Stimulated activated CD4-positive, alpha-beta T cell treated with anti-CD3 and anti-CD28 coated beads, Interleukin-2, amount 100 ng/mL, for 24 hours (primary cell): ENCODE measurements at places on chromosomes 5 and 9.

GRCh38 chr9:99807956-99808355 lies 13.7 kb upstream of the NR4A3 start:
- DNase-seq, result no peak

GRCh38 chr9:124743686-124744348 lies 27.3 kb downstream of the NR6A1 start:
- DNase-seq, result no peak

DNA sequence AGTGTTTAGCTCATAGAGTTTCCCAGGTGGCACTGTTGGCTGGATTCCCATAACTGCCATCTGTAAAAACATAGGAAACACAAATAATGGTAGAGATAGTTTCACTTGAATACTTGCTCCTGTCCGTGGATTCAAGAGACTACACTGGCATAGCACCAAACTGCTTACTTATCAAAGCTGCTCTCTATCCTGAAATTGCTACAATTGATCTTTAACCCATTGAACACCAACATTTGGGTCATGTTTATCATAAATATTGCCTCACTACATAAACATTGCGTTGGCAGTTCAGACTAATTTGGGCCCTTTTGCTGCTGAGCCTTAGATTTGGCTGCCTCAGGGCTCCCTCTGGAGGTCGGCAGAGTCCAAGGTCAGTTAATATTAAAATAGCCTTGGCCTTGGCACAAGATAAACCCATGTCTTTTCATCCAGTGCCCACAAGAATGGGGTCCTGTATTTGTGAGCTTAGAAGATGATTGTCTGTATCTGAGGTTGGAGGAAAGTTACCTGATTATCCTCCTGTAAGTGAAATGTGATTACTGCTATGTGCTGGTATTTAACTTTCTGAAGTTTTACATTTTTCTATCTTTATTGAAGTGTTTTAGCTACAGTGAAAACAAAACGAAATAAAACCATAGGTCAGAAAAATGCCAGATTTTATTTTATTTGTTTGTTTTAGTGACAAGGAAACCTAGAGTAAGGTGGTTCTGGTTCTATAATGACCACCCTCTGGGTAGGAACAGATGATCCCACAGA lies 4.0 kb upstream of the RANBP3L start:
- peak; percentile 10 for DNase-seq

DNA sequence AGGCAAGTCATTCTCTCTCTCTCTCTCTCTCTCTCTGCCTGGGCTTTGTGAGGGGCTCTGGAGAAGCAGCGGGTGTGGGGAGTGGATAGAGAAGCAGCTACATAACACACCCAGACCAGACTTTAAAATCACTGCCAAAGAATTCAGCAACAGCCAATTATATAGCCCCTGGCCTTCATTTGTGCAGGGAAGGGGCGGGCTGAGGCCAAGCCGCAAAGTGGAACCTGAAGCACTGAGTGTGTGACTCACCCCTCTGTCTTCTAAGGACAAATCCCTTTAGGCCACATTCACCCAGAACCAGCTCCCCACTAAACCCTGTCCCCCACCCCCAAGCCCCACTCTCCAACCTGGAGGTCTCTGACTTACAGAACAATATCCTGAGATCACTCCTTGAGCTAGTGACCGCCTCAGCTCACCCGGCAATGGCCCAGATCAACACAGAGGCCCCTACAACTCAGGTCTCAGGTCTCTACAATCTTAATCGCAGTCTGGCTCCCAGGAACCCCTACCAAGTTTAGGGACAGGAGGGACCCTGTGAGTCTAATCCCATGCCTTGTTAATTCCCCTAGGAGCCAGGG lies 6.0 kb downstream of the B4GALT1 start:
- peak; percentile 52 for DNase-seq

DNA sequence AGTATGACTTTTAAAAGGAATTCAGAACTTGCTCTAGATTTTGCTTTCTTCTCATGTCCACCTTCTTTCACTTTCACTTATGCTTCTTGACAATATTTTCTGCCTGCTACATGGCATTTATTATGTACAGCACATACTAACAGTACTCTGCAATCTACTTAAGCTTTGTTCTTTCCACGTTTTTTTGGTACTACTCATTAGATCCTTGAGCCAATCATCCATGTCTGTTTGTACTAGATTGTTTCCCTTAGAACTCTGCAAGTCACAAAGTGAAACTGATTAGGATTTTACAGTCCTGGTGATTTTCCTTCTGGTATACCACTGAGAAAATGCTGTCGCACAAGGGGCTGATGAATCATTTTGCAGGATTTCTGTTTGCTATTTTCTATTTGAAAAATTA lies 78.3 kb downstream of the PARP8 start:
- DNase-seq, result no peak

- no peak for DNase-seq
Observed at GRCh38 chr9:134063088-134063570, 4.7 kb downstream of the BRD3 start.

- no peak for DNase-seq
Observed at GRCh38 chr5:97141031-97141430, 1.4 kb downstream of the LIX1 start.

- no peak for DNase-seq
Observed at GRCh38 chr5:35117967-35118366, 70.2 kb upstream of the AGXT2 start.

DNA sequence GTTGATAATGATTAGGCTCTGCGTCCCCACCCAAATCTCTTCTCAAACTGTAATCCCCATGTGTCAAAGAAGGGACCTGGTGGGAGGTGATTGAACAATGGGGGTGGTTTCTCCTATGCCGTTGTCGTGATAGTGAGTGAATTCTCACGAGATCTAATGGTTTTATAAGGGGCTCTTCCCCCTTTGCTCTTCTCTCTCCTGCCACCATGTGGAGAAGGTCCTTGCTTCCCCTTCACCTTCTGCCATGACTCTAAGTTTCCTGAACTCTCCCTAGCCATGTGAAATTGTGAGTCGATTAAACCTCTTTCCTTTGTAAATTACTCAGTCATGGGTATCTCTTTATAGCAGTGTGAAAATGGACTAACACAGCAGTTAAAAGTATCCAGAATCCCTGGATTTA lies 715.2 kb upstream of the DMAC1 start:
- DNase-seq, result no peak

- no peak for DNase-seq
Observed at GRCh38 chr5:6786786-6787495, 73.7 kb downstream of the TENT4A start.

DNA sequence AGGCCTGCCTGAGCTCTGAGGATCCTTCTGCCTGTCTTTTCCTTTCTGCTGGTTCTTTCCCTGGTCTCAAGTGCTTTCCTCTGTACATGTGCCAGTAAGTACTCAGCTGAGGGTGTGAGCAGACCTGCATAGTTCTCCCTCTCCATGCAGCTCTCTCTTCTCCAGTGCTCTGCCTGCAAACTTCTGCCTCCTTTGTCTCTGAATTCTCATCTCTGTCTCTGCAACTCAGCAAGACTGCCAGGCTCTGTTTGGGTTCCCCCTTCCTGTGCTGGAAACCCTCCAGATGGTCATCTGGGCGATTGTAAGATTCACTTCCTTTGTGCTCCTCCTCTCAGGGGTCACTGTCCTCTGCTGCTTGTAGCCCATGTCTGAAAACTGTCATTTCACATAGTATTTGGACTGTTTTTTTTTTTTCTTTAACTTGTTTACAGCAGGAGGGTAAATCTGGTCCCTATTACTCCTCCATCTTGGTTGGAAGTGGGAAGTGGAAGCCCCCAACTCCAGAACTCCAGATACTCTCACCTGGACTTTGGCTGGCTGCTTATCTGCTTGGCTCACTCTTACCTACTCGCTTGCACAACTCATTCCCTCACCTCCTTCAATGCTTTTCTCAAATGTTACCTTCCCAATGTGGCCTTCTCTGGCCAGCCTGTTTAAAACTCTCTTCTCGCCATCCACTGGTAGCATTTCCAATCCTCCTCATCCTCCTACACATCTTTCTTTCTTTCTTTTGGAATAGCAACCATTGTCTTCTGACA lies 175.3 kb upstream of the TBC1D2 start:
- DNase-seq, result no peak

- no peak for DNase-seq
Observed at GRCh38 chr5:118321081-118321480, 667.3 kb downstream of the DTWD2 start.

- no peak for DNase-seq
Observed at GRCh38 chr5:72698481-72698880, 118.0 kb upstream of the TNPO1 start.

GRCh38 chr9:33375841-33376321 lies 26.5 kb downstream of the AQP7 start:
- no peak for DNase-seq

DNA sequence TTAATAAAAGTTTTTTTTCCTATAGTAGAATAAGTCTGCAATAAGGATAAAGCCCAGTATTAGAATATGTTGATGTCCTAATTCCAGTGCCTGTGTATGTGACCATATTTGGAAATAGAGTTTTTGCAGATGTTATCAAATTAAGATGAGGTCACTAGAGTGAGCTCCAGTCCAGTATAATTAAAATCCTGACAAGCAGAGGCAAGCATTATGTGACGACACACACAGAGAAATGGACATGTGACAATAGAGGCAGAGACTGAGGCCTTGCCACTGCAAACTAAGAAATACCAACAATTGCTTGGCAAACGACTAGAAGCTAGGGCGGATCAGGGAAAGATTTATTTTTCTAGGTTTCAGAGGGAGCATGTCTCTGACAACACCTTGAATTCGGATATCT lies 216.4 kb upstream of the CYLC2 start:
- no peak for DNase-seq

- DNase-seq, result peak; percentile 39
Observed at GRCh38 chr9:1879501-1879900, 135.6 kb upstream of the SMARCA2 start.

- DNase-seq, result no peak
Observed at GRCh38 chr5:164561933-164562872, 1056.8 kb downstream of the MAT2B start.

GRCh38 chr5:154986151-154986550 lies 27.4 kb upstream of the KIF4B start:
- no peak for DNase-seq

DNA sequence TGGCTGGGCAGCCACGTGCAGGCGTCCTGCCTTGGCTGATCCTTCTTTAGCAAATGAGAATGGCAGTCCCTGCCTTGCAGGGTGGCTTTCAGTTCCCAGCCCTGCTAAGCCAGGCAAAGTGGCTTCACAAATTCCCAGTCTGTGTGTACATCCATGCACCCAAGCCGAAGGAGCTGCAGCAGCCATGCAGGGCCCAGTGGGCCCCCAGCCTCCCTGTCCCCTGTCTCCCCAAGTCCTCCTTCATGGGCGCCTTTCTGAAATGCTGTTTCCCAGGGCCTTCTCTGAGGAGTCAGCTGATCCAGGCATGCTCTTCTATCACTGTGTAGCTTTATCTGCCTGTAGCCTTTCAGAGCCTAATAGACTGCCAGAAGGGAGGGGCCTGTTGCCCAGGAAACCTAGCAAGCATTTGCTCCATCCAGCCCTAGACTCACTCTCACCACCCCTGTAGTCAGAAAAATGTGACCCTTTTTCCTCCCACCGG lies 47.4 kb upstream of the SHC3 start:
- no peak for DNase-seq
